ENCODE measurements at places on chromosomes 2 and 18. TPM values are rescaled to one million over a fixed set of nuclear protein-coding genes. Genes with fewer than 3 reads are reported as not detected.
A peak's percentile ranks its signal among the peaks of the same experiment; 100 is the strongest.

Gene SCYGR4
- total RNA-seq = not detected

Gene CD8B
- not detected for total RNA-seq

- DNase-seq = no peak
Observed at GRCh38 chr2:49796266-49796665, 642.0 kb upstream of the FSHR start.

DNA sequence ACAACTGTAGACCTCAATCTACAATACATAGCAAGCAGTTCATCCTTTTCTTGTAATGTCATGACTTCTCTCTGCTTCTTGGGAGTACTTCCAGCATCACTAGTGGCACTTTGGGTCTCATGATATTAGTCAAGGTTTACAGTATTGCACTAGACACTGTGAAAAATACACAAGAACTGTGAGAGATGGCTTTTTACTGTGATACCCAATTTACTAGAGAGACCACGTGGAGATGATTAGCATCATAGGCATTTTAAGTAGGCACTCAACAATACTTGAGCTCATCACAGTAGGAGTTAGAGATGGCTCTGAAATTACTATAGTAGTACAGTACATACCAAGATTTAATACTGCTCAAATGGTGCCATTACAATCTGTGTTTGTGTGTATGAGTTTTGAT, 112.8 kb upstream of the EML6 start:
- peak; percentile 54 for DNase-seq

DNA sequence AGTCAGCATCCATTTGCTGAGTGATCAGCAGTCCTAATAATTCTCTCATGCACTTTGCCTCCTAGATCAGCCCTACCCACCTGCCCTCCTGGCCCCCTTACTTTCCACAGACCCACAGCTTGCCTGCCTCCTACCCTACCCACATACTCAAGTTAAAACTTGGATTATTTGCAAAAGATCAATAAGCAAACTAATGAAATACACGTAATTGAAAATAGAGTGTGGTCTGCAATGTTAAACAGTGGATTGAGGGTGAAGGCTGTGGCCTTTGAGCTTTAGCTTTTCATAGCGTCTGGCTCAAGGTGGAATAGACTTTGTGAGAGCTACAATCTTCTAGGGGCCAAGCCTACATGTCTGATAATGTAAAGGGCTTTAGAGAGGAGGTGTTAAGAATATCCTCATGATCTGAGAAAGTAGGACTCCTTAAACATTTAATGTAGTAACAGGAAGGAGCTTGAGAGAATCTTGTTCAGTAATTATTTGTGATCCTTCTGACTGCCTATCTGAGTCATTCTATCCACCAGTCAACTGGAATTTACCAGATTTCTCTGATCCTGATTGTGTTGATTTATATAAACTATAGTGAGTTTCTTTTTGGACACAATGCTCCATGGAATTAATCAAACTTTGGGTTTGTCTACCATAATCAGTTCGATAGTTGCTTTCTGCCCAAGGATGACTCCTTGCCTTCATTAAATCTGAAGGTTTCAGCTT, 310.0 kb downstream of the HRH4 start:
- no peak for DNase-seq

GRCh38 chr2:177327009-177327408, 62.5 kb upstream of the NFE2L2 start:
- no peak for DNase-seq
